HS-27A (cell line): ENCODE measurements at places on chromosomes 4 and X.

DNA sequence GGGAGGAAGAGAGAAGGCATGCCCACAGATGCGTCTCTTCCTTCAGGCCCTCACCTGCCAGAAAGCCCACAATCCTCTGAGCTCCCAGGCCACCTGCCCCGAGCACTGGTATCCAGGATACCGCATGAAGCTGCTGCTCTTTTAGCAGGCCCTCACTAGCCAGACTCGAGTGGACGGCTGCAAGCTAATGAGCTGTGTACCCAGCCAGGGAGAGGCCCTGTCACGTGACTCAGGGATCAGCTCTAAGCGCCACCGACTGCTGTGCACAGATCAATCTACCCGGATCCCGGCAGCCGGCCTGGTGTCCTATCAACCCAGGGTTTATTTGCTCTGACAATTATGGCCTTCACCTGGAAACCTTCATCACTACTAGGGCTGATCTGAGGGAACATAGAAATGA, 39.0 kb downstream of the BCOR start:
- DNase-seq: no peak

- peak; percentile 35 for DNase-seq
These were observed 63.3 kb downstream of the GPAT3 start for GRCh38 chr4:83599183-83599582.

- no peak for DNase-seq
These were observed 2.9 kb downstream of the GPR78 start for GRCh38 chr4:8582941-8583654.

GRCh38 chr4:63393544-63393943, 1015.7 kb downstream of the TECRL start:
- no peak for DNase-seq

- DNase-seq: no peak
These were observed 131.4 kb upstream of the CTSO start for GRCh38 chr4:156085100-156085499.

- no peak for DNase-seq
These were observed 691 bp downstream of the MAGED1 start for GRCh38 chrX:51893931-51894696.

DNA sequence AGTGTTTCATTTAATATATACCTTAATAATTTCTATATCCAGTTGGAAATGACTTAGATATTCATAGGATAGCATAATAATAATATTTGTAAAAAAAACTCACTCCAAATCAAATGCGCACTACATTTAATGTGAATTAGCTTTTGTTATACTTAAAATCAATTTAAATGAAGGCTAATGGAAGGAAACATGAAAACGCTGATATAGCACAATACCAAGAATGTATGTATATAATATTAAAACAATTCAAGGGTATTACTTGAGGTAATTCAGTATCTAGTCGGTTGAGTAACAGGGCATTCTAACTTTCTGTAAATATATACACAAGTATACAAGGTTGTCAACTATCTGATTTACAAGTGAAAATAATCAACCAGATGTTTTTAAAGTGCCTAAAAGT, 307.1 kb upstream of the TEX13C start:
- DNase-seq: no peak

DNA sequence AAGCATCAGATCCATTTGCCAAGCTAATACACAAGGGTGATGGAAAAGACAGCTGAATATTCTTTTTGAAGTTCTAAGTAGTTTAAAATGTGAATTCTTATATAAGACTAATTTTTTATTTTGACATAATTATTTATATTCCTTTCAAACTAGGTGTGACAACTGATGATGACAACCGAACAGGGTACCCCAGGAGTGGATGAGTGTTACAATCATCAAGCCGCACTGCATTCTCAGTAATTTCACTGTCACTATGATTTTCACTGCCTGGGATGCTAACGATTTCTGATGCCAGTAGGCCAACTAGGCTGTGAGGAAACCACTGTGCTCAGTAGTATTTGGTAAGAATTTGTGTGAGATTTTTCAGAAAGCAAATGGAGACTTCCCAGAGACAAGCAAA, 317.5 kb downstream of the ARAP2 start:
- no peak for DNase-seq
